Kidney glomerular epithelial cell (primary cell): ENCODE measurements at places on chromosomes 16 and 17.
A peak's percentile ranks its signal among the peaks of the same experiment; 100 is the strongest.

GRCh38 chr17:19720631-19721426 is 4.4 kb upstream of the SLC47A2 start:
- peak; percentile 54 for DNase-seq

DNA sequence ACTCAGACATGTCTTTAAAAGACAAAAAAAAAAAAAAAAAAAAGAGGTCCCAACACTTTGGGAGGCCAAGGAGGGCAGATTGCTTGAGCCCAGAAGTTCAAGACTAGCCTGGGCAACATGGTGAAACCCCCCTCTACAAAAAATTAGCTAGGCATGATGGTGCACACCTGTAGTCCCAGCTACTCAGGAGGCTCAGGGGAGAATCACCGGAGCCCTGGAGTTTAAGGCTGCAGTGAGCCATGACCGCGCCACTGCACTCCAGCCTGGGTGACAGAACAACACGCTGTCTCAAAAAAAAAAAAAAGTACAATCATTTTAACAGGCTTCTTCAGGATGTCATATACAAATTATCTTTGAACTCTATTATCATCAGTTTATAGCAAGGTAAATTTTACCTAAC is 22.0 kb downstream of the C16orf87 start:
- no peak for DNase-seq

DNA sequence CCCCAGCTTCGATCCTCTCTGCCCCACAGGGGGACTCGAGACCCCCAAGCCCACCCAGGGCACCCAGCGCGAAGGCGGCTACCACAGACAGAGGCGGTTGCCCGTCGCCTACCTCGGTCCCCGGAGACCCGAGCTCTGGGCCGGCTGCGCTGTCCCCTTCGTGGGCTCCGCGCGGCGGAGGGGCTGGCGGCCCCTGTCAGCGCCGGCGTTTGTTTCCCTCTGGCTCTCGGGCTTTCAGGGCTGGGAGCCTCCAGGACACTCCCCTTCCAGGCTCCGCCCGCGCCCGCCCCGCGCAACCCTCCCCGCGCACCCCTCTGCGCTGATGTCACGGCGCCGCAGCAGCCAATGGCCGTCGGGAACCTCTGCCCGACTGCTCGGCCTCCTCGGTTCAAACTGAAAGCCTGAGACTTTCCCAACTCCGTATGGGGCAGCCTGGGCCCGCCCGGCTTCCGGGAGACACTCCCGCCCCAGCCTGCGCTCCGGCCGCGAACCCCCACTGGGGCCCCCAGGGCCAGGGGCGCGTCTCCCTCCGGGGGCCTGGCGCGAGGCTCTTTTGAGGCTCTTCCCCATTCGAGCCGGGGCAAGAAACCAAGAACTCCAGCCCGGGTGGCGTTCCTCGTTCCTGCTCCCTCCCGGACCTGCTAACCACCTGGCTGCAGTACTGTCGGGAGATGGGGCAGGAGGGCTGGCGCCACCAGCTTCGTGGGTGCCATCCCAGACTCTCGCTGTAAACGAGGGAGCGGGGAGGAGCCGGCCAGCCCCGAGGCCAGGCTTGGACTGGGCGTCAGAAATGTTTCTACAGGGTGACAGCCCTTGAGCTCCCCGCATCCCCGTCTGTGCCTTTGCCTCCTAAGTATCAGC is at the start of gene CDC42EP4:
CDC42EP4 (minus strand) TSS at position 221 of the 861 bp plus-strand sequence. CDS start 25,501 bp downstream, outside the sequence.
- DNase-seq: peak; percentile 81

DNA sequence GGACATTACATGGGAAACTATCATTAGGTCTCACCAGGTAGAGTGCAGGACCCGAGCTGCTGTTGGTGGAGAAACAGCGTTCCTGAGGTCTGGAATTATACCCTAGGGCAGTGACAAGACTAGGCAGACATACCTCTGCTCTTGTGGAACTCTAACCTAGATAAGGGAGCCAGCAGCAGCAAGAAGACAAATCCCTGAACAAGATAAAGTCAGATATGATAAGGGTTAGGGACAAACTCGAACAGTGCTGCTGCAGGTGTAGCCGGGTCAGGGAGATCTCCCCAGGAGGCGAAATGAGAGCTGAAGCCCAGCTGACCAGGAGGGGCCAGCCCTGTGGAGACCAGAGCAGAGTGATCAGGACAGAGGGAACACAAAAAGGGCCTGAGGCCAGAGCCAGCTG is 34.7 kb downstream of the ARSG start:
- DNase-seq: no peak

DNA sequence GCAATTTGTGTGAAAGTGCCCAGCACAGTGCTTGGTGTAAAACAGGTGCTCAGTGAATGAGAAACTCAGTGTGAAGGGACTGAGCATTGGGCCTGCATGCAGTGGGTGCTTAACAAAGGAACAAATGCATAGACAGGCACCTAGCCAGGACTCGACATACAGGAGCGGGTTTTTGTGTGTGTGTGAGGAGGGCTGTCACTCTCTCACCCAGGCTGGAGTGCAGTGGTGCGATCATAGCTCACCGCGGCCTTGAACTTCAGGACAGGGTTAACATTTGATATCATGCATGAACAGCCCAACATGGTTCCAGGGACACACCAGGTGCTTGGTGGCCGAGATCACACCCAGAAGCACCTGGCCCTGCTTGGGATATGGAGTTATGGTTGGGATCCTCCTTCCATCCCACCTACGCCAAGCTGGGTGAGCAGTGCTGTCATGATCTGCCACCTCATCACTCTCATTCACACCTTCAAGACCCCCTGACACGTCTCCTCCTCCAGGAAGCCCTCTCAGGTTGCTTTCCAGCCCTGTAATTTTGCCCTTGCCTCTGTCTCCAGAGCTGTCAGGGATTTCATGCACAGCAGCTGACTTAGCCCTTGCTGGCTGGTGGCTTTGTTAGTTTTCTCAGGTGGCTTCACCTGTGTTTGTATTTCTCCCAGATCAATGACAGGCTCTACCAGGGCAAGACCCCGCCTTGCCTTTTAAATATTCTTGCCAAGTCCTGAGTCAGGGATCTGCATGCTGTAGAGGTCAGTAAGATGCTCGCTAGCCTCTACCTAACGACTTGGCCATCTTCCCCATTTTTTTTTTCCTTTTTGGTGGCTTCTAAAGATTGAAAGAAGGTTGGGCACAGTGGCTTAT is 66.4 kb downstream of the OR1D5 start:
- no peak for DNase-seq

- DNase-seq: no peak
Measured at GRCh38 chr17:34465789-34466188, 102.8 kb upstream of the CCL1 start.
